ENCODE measurements at places on chromosomes 2 and 18.

- DNase-seq, result no peak
Observed at GRCh38 chr18:77022556-77022955, 110.0 kb downstream of the MBP start.

GRCh38 chr2:217801115-217801531 lies 201.7 kb downstream of the TNS1 start:
- DNase-seq, result no peak

- no peak for DNase-seq
Observed at GRCh38 chr2:27083410-27084296, 2.9 kb upstream of the KHK start.

DNA sequence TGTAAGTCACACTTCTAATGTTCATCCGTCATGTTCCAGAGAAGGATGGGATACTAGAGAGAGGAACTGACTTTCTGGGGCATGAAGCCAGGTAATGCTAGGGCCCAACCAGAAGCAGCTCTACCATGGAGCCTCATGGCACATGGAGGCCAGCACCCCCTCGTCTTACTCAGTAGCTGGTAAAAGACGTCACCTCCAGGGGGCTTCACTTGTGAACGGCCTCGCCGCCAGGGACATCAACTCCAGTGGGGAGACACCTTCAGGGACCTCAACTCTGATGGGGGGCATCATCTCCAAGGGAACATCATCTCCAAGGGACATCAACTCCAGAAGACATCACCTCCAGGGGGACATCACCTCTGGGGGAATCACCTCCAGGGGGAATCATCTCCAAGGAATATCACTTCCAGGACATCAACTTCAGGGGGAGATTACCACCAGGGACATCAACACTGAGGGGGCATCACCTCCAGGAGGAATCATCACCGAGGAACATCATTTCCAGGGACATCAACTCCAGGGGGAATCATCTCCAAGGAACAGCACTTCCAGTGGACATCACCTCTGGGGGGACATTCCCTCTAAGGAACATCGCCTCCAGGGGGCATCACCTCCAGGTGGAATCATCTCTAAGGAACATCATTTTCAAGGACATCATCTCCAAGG lies 168.4 kb downstream of the NDUFA10 start:
- DNase-seq, result no peak

DNA sequence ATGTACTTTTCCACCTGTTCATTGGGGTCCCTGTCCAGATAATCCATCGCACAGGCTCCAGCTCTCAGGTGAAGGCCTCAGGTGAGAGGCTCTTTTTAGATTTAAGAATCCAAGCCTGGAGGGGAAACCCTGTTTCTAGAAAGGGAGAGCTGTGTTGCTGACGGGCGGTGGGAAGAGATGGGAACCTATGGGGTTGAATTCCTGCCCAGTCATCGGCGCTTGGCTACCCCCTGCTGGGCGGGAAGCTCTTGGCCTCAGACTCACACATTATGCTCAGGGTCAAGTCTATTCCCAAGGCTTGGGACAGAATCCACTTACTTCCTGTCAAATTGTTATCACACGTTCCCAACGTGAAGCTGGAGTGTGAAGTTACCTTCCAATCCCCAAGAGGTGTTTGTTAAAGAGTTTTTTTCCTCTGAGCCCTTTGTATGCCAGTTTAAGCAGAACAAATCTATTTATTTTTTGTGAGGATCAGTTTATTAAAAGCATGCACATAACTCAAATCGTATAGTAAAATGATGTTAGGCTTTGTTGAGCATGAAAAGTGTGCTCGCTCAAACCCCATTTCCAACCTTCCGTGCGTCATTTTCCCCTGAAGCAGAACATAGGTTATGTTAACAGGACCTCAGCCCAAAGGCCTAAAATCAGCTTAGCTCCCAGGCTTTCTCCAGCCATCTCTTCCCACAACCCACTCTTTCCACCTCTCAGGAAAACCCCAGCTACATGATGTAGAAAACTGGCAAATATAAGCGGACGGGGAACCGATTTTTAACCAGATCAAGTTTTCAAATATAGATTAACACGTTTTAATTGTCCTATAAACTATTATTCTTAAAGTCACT lies 181.7 kb upstream of the ETAA1 start:
- DNase-seq, result no peak

DNA sequence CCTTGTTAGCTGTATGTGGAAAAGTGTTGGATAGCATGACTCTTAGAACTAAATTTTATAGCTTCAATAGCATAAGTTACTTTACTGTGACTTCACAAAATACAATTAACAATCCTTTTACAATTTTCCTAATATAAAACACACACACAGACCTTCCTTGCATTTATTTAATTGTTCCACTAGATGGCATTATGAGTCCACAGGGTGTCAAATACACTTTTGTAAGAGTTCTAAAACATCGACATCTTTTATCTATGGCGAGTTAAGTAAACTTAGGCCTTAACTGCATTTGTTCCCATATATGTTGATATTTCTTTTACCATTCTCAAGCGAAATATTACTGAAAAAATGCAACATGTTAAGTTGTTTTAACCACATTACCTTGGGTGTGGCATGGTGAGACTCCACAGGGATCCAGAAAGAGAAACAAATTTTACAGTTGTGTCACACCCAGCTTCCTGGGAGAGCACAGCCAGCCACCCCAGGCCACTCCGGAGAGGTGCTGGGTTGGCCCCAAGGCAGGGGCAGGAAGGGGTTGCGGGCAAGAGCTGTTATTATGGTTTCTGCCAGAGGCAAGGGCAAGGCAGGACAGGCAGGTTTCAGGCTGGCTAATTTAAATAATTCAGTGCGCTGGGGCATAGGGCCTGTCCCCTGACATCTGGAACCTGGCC lies 312.4 kb upstream of the MC4R start:
- no peak for DNase-seq

- DNase-seq, result no peak
Observed at GRCh38 chr2:10374362-10374943, 71.7 kb downstream of the HPCAL1 start.

DNA sequence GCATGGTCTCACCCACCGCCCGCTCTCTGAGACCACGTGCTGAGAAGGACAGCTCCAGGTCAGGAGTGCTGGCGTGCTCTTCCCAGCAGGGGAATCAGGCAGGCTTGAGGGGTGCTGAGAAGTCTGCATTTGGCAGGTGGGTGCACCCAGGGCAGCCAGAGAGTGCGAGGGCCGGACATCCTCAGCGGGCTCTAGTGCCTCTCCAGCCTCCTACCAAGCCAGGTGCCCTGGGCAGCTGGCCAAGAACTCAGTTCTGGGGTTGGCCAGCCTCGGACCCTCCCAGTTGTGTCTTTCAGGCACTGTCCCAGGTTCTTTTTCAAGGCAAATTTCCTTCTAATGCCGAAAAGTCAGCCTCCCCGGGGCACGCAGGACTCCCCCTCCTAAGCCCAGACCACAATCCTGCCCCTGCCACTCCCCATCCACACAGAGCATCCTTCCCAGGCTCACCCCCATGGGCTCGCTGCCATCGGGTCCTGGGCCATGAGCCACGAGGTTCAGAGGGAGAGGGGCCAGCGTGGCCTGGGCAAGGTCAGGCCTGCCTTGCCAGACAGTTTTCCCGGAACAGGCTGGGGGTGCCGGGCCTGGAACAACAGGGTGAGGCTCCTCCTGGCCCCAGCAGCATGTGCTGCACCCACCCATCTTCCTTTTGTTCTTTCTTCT lies 52.2 kb upstream of the GPC1 start:
- DNase-seq, result no peak

DNA sequence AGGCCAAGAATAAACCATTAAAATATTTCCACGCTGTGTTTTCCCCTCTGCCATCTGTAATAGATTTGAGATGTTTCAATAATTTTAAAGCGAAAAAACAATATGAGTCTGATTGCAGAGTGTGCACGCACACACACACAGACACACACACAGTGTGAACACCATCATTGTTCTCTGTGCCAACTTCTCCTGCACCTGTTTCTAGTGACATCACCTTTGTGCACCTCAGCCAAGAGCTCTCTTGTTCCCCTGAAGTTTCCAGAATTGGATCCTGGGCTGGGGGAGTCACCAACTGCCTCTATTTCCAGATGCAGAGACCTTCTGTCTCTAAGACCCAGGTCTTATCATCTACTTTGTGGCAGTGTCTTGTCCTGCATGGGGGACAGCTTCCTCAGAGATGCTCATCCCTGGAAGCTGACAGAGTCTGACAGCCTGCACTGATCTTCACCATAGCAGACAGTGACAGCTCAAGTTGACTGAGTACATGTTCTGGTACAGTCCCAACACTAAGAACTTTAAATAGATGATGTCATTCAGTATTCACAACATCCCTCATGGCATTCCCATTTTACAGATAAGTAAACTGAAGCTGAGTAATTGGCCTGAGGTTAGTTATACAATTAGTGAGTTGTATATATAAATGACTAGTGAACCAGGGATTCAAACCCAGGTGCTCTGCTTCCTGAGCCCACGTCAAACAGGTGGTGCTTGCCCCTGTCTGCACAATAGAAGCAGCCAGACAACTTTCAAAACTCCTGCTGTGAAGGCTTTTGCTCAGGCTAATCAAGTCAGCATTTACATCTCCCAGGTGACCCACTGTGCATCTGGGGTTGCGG lies 39.4 kb downstream of the ACOXL start:
- DNase-seq, result no peak

DNA sequence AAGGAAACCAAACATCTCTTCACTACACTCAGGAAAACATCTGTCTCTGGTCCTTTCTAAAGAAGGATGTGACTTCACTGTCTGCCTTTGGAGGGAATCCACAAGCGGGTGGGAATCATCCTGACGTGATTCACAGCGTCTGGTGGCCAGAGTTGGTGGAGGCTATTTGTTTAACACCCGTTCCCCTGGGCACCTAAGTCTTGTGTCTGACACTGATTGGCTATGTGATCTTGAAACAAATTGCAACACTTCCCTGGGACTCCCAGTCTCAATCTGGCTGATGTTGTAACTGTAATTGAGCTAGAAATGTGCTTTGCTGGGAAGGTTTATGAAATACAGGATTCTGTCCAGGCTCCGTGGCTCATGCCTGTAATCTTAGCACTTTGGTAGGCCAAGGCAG lies 28.8 kb upstream of the SIX3 start:
- DNase-seq, result no peak

- no peak for DNase-seq
Observed at GRCh38 chr18:45837283-45838070, 12.0 kb downstream of the SIGLEC15 start.

GRCh38 chr2:209523041-209523740 lies 99.3 kb downstream of the MAP2 start:
- DNase-seq, result no peak

- no peak for DNase-seq
Observed at GRCh38 chr2:210227290-210228088, 2.2 kb upstream of the ACADL start.

DNA sequence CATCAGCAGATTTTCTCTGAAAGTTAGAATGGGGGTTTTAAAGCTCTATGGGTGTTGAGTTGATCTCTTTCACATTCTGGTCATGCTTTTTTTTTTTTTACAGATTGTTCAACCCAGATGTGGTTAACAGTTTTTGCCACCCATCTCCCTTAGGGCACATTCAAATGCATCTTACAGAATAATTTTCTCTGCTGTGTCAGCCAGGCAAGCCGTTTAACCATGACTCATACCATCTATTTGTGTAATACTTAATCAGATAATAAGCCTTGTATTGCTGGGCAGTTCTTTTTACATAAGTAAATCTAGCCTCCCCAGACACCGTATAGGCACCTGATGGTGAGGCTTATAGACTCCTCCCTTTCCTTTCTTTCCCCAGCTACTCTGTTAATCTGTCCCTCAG lies 62.0 kb downstream of the TGIF1 start:
- DNase-seq, result no peak

- no peak for DNase-seq
Observed at GRCh38 chr2:163799807-163800206, 64.0 kb upstream of the FIGN start.

DNA sequence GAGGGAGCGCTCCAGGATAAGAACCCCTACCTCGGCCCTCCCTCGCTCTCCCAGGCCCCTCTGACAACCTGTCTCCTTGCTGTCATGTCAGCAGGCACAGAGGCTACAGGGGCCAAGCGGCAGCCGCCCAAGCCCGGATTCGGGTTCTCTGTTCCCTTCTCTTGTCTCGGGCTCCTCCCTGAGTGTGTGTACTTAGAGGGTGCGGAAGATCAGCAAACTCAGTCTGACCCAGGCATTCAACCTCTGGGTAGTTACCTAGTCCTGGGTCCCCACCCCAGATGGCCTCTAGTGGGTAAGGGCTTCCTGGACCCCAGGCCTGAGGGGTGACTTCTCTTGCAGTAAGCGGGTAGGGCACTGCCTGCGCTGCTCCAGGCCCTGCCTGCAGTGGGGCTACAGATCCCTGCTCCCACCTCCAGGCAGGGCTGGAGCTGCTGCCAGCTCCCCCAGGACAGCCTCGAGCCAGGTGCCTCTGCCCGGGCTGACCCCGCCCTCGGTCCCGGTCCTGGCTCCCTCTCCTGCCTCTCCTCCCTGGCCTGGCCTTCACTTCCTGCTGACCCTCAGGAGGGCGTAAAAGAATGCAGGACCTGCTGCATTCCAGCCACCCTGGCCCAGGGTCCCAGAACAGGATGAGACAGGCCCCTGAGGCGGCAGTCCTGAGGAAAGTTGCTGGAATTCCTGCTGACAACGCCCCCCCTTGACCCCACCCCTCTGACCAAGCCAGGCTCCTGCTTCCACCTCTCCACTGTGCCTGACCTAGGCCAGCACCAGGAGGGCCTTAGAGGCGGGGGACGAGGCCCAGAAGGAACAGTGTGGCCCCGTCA lies 22.0 kb downstream of the GPC1 start:
- no peak for DNase-seq

DNA sequence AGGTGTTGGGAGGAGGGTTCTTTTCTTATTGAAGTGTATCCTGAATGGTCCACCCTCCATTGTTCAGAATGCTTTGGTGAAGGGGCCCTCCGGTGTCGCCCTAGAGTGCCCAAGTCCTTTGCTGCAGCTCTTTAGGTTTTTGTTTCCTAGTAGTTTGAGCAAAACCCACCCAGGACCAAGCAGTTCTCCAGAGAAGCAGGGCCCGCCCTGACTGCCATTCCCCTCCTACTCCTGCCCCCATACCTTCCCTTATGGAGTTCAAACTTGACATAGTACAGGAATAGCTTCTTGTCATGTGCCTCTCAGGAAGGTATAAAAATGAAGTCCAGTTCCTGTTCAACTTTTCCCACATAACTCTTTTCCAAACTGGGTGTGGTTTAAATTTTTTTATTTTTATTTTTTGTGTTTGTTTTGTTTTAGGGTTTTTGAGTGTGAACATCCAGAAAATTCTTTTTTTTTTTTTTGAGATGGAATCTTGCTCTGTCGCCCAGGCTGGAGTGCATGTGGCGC lies 5.6 kb downstream of the MERTK start:
- no peak for DNase-seq

DNA sequence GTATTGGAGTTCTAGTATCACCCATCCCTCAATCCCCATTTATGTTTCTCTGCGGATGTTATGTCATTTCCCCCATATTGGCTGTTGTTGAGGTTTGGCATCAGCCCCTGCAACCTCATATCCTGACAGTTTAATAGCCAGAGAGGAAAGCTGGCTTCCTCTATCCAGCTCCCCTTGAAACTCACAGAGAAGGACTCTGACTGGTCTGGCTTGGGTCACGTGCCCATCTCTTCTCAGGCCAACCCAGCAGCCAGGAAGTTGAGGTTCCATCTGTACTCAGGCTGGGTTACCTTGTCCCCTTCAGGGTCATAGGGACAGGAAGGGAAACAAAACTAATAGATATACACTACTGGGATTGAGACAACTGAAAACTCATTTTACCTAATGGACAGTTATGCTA lies 148.0 kb upstream of the SLC14A2 start:
- no peak for DNase-seq

GRCh38 chr2:80105015-80105640 lies 199.4 kb downstream of the LRRTM1 start:
- DNase-seq, result no peak
